Activated CD8-positive, alpha-beta memory T cell treated with anti-CD3 and anti-CD28 coated beads, Interleukin-2, amount 10 ng/mL, durations not matched to agents 7 days and 5 days (primary cell): ENCODE measurements at places on chromosomes 5 and 9. TPM values are rescaled to one million over a fixed set of nuclear protein-coding genes. Genes with fewer than 3 reads are reported as not detected.

IGFBPL1 gene
- total RNA-seq = not detected

TUSC1 gene
- total RNA-seq = not detected

CTXN3 gene
- total RNA-seq = not detected

IL9 gene
- not detected for total RNA-seq

FIBCD1 gene
- total RNA-seq = not detected

GAS1 gene
- total RNA-seq = 0.07 TPM

SUSD3 gene
- 67.3 TPM for total RNA-seq

FGD3 gene
- 91.2 TPM for total RNA-seq

PCDHB16 gene
- total RNA-seq = not detected

ANXA2R gene
- 14.5 TPM for total RNA-seq

TMEM174 gene
- total RNA-seq = not detected

FBP1 gene
- 0.26 TPM for total RNA-seq

TMEM232 gene
- 0.28 TPM for total RNA-seq

VCAN gene
- 0.45 TPM for total RNA-seq

THBS4 gene
- 3.6 TPM for total RNA-seq

DDX4 gene
- total RNA-seq = 0.12 TPM

NEUROG1 gene
- not detected for total RNA-seq

CNTLN gene
- total RNA-seq = 0.18 TPM

FAM221B gene
- total RNA-seq = not detected

IFNA16 gene
- total RNA-seq = not detected

GBGT1 gene
- total RNA-seq = 3.9 TPM

MTMR12 gene
- 26.6 TPM for total RNA-seq

PKD2L2 gene
- total RNA-seq = 0.38 TPM

AFAP1L1 gene
- not detected for total RNA-seq

ASTN2 gene
- total RNA-seq = 5.4 TPM

DRD1 gene
- total RNA-seq = not detected

SLIT3 gene
- total RNA-seq = not detected

PCDHGA8 gene
- not detected for total RNA-seq

ADGRD2 gene
- total RNA-seq = not detected

KIF4B gene
- not detected for total RNA-seq

FBP2 gene
- not detected for total RNA-seq

SEMA5A gene
- 0.02 TPM for total RNA-seq

GABRG2 gene
- not detected for total RNA-seq
